RKO (cell line): ENCODE measurements at places on chromosomes 2 and 18.
A peak's percentile ranks its signal among the peaks of the same experiment; 100 is the strongest.

GRCh38 chr2:145032791-145033190 is 512.9 kb upstream of the ZEB2 start:
- DNase-seq, result no peak

GRCh38 chr18:55998071-55998522 is 410.1 kb upstream of the TCF4 start:
- DNase-seq, result no peak

- DNase-seq, result no peak
Measured at GRCh38 chr2:25597881-25598280, 75.5 kb downstream of the DTNB start.

- DNase-seq, result no peak
Measured at GRCh38 chr2:160816916-160817499, 323.4 kb upstream of the RBMS1 start.

DNA sequence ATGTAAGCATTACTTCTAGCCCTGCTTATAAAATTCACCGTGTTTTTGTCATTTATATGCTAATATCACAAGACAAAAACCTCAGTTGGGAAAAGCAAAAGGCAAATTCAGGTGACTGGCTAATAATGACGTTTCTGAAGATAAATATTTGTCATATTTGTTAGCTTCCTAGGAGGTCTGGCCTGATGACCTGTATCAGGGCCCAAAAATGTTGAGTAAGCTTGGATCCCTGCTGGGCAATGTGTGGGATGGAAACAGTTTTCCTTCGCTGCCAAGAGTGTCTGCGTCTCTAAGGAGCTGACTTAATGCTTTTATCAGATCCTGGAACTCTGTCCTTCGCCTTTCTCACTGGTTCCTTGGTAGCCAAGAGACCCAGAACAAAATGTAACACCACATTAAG is 230.1 kb upstream of the PXDN start:
- peak; percentile 13 for DNase-seq

GRCh38 chr2:20611077-20611843 is 39.6 kb downstream of the HS1BP3 start:
- DNase-seq, result no peak

GRCh38 chr2:138504546-138505235 is 3.1 kb downstream of the SPOPL start:
- DNase-seq, result no peak

DNA sequence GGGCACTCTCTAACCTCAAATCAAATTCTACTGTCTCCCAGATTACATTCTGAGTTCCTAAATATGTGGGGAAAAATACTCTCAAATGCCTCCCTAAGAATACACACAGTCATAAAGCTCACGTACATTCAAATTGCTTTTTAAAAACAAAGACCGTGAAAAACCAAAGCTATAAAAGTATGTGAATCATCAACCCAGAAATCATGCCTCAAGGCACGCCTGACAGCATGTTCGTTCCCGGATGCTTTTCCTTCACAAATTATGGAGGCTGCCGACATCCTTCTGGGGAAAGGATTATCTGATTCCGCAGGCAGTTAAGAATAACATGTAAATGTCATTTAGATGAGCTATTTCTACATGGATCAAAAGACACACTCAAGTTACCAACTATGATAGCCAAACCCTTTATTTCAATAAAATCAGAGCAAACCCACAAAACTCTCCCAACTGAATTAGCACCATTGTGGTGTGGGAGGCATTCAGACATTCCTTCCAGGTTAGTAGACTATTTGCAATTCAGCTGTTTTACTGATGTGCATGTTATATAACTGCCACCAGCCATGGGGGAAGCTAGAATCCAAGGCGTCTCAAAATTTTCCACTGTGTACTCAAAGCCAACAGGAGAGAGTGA is 398.2 kb upstream of the TRIB2 start:
- no peak for DNase-seq

- no peak for DNase-seq
Measured at GRCh38 chr2:129325151-129325550, 654.3 kb upstream of the RAB6C start.

DNA sequence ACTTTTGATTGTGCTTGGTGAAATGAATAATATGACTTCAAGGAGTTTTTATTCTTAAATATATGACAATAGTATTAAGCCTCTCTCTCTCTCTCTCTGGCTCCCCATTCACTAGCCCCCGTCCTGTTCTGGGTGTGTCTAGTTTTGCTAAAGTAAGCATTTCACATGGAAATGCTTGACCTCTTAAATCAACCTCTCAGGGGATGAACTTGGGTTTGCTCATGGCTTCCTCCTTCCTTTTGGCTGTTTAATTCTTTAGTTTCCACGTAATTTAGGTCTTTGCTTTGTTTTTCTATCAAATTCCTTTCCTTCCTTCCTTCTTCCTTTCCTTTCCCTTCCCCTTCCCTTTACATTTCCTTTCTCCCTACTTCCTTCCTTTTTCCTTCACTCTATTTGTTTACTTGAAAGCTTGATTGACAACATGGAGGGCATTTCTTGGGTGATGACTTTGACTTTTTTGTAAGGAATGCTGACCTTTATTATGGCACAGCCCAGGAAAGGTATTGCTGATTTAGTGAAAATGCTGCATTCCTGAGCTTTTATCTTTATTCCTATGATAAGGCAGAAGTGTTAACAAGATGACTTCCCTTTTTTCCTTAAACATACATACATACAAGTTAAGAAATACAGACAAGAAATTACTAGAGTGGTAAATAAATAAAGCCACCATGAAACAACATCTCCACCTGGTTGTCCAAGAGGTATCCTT is 3.6 kb downstream of the DPP4 start:
- DNase-seq, result no peak

- DNase-seq, result no peak
Measured at GRCh38 chr2:169765523-169765922, 31.9 kb downstream of the KLHL23 start.

GRCh38 chr18:45248240-45248903 is 366.9 kb upstream of the SLC14A2 start:
- DNase-seq, result no peak

DNA sequence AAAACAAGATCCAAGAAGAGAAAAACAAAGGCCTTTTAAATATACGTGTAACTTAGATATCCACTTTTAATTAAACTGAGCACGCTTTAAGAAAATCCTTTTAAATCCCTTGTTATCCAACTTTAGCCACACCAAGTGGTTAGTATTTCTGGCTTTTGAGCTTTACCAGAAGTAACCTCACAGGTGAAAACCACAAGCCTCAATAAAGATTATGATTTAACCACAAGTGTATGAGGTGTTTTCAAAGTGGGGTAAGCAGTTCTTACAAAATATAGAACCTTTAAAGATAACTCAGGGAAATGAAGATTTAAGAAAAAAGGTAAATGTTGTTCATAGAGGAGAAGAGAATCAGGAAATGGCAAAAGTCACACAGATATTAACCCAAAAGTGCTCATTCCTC is 58.4 kb upstream of the CDCA7 start:
- no peak for DNase-seq

- no peak for DNase-seq
Measured at GRCh38 chr18:13611142-13611600, 115.2 kb downstream of the FAM210A start.

DNA sequence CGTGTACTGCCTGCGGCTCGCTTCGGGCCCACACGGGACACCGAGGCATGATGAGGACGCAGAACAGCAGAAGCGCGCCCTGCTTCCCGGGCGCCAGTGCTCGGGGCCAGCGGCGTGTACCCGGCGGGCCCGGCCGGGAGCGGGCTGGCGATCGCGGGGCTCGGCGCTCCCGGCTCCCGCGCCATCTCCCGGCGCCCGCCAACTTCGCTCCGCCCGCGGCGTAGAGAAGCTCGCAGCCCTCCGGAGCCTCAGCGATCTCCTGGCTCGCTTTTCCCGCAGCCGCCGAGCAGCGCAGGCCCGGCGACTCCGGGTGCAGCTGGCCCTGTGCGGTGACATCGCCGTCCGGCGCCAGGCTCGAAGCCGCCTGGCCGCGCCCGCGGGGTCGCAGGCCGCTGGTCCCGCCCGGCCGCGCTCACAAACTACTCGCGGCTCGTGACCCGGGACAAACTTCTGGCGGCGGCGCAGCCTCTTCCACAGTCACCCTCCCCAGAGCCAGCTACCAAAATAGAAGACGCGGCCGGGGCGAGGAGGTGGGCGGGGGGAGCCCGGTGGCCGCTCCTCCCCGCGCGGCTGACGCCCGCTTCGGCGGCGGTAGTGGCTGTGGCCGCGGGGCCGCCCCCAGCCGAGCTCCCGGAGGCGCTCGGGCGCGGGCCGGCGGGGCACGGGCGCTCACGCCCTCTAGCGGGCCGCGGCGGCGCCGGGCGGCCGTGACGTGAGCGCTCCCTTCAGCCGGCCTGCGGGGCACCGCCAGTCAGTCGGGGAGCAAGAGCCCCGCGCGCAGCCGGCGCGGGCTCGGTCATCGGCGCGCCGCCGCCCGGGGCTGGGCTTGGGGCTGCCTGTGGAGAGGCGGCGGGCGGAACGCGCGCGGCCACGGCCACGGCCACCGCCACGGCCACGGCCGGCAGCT is at the start of gene PTPRM:
TSS of gene PTPRM (plus strand) at position 750 of the 907 bp plus-strand sequence. CDS start 503 bp downstream, outside the sequence.
- DNase-seq, result no peak

GRCh38 chr2:183597841-183598240 is 473.6 kb downstream of the NUP35 start:
- no peak for DNase-seq

DNA sequence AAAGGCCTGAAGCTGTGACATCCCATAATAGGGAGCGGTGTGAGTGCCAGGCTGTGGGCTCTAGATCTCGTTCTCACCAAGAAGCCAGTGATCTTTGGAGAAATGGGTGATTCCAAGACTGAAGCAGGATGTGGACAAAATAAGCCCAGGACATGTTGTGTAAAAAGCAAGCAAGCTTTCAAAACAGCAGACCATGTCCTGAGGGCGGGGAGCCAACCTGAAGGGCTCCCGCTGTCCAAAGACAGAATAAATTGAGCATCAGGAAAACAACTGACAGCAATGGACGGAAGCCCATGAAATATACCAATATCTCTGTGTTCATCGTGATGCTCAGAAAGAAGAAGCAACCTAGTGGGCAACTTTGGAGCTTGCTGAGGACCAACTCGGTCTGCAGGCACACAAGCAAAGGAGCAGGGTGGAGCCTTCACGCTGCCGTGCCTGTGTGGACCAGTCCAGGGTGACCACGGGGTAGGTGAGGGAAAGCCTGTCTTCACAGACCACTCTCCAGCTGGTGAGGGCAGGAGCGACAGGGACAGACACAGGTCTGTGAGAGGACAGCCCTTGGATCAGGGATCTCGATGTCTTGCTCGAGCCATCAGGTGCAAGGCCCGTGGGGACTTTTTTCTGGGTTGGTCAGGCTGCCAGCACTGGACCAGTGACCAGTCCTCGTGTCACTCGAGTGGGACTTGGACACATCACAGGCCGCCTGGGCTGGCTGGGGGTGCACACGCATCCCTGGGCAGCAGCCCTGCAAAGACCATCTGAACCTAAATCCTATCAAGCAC is 21.5 kb downstream of the MTERF4 start:
- no peak for DNase-seq

DNA sequence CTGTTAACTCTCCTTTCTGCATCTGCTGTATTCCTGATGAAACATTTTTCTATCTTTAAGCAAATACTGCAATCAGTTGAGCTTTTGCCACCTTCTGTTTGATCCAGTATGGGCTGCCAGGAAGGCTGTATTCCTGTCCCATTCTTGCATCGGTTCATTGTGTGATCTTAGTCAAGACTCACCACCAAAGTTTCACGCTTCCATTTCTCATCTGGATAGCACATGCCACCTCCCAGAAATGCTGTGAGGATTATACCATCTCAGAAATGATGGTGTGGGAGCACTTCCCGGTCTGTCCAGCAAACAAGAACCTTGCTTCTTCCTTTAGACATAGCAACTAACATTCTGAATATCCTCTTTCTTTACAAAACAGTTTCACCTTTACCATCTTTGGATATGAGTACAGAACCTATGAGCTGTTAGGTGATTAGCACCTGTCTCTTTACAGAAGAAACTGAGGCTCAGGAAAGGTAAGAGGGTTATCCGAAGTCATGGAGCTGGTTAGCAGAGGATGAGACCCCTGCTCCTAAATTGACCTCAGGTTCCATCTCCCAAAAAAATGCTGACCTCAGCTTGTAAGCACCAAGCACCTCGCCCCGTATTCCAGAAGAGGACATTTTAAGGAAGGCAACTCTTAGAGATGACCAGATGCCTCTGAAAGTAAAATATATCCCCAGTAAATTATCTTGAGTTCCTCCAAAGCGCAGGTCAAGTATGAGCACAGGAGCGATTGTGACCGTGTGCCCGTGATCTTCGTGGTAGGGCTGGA is 56.8 kb downstream of the FEZ2 start:
- no peak for DNase-seq

GRCh38 chr2:110834134-110834827 is 101.9 kb downstream of the ACOXL start:
- DNase-seq, result no peak

DNA sequence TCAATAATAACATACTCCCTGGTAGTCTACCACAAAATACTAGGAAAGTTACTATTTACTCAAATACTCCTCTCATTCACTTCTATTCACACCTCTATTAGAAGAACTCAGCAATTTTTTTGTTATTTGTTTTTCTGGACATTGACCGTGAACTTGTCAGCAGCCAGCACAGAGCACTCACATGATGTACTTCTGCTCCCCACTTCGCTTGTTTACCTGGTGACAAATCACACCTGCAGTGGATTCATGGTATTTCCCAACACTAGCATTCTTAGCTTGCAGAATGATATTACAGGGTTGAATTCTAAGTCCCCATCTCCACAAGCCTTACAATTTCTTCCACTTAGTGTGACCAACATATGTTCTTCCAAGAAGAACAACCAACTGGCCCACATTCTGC is 238.2 kb downstream of the SATB2 start:
- no peak for DNase-seq

DNA sequence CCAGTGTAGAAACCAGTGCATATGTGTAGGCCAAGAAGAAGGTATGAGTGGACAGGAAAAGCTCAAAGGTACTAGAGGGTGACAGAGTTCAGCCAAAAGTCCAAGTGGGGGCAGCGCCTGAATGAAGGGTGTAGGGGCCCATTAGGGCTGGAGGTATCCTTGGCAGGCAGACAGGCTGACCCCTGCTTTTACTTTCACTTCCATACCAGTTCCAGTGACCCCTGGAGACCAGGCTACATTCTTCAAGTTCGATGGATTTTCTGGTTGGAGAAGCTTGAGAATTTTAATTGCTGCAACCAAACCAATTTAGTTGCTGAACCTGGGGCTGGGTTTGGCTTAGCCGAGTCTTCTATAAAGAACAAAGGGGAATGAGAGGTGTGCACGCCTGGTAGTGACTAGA is 42.3 kb upstream of the MRPL33 start:
- DNase-seq, result no peak

DNA sequence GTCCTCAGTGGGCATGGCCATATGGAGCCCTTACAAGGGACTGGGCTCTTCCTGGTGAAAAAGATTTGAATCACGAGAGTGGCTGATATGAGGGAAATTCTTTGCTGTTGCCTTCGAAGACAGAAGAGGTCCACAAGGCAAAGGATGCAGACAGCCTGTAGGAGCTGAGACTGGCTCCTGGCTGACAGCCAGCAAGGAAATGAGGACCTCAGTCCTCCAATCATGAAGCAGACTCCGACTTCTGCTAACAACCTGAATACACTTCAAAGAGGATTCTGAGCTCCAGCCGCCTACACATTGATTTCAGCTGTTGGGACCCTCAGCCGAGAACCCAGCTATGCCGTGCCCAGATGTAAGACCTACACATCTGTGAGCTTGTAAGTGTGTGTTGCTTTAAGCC is 3.0 kb upstream of the ST8SIA5 start:
- DNase-seq, result no peak
